Activated effector memory CD4-positive, alpha-beta T cell treated with anti-CD3 and anti-CD28 coated beads, Interleukin-2, amount 50 U/mL, for 16 hours (primary cell): ENCODE measurements at places on chromosomes 12 and 14.

DNA sequence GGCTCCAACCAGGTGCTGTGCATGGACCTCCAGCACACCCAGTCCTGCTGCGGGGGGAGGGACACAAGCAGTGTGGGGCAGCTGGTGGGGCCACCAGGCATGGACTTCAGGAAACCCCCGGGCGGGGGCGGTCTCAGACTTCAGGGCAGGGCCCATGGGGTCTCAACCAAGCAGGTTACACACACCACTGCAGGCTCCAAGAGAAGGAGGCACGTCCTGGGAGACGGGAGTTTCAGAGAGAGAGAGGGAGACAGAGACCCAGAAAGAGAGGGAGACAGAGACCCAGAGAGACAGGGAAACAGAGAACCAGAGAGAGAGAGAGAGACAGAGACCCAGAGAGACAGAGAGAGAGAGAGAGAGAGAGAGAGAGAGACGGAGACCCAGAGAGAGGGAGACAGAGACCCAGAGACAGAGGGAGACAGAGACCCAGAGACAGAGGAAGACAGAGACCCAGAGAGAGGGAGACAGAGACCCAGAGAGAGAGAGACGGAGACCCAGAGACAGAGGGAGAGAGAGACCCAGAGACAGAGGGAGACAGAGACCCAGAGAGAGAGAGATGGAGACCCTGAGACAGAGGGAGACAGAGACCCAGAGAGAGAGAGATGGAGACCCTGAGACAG lies 128.9 kb downstream of the NCOR2 start:
- no peak for DNase-seq

GRCh38 chr14:99837822-99838221 lies 44.6 kb downstream of the EML1 start:
- no peak for DNase-seq

DNA sequence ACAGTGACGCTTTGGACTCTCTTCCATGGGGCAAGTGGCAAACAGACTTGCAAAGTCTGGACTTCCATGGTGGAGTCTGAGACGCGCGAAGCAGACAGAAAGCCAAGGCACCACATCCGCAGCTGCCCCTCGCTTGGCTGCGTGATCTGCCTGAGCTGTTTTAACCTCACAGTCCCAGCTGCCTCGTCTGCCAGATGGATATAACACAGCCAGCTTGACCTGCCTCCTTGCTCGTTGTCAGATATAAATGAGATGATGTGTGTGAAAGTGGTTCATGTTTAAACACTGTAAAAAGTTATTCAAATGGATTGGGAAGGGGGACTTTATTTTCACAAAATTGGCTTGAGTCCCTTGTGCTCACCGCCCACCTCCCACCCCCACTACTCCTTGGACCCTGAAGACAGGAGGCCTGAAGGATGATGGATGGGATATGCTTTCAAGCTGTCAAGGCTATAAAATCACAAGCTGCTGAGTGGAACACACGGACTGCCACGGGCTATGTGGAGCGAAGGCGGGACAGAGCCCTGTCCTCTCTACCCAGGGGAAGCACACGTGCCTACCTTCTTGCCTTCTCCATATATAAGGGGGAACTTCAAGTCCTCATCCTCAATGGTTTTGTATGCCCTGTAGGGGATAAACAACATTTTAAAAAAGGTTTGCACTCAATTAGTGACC lies 226.9 kb downstream of the MON2 start:
- DNase-seq: no peak

DNA sequence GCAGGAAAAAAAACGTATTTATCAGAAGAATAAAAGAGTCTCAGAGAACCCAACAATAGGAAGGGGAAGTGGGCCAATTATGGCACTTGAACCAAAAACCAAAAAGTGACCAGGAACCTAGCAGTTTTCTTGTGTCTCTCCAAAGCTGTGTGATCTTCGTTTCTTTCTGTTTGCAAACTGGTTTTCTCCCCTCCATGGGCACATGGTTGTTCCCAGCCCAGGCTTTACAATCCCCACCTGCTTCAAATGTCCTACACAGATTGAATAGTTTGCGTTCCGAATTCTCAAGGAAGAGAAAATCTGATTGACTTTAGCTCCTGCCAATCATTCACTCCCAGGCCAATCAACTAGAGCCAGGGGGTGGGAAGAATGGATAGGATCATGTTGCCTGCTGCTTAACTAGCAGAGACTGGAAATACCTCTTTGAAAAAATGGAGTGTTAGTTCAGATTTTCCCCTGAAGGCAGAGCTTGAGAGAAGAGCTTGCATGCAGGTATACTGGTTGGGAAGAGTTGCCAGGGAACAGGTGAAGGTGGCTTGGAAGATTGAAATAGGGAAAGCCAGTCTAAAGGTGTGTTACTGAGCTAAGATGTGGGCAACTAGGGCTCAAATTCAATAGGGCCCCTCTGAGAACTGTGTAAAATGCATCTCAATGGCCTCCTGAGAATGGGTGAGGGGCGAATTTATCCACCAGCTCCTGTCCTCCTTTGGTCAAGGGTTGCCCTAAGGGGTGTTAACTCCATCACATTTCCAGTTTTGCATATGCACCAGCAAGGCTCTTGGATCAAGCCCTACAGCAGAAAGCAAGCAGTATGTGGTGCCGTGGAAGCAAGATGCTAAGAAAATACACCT lies 106.4 kb upstream of the SRRM4 start:
- no peak for DNase-seq

- no peak for DNase-seq
These were observed 170.2 kb upstream of the HMGA2 start for GRCh38 chr12:65653946-65654629.
